ENCODE measurements at places on chromosomes 12 and 14.

GRCh38 chr14:100428727-100429126 is 105.6 kb downstream of the SLC25A47 start:
- H3K27ac ChIP-seq = no peak overlapping the region
- no peak for DNase-seq
- H3K4me1 ChIP-seq = peaks cover 10% of the 10 kb centered on the region
- peaks cover 16% of the 10 kb centered on the region for H3K36me3 ChIP-seq

- H3K4me1 ChIP-seq = peaks cover 2% of the 10 kb centered on the region
- H3K27ac ChIP-seq = no peak overlapping the region
- peaks cover 38% of the 10 kb centered on the region for H3K36me3 ChIP-seq
- no peak overlapping the region for H3K4me3 ChIP-seq
- DNase-seq = no peak
Measured at GRCh38 chr12:120167529-120168095, 26.9 kb downstream of the GCN1 start.

DNA sequence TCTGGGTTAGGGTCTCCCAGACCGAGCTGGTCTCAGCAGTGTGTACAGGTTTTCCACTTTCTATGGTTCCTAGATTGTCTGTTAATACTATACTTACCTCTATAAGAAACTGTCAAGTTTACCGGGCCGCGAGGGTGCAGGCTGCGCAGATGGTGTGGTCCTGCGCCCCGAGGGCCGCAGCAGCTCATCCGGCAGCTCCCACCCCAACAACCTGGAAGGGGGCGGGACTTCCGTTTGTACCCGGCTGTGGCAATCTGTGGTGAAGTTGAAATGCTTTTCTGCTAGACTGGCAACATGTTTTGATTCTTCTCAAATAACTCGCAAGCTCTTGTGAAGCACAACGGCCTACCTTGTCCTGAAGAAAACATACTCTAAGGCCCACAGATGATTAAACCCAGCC is at the start of gene CLEC9A:
CLEC9A (plus strand) TSS at position 237 of the 400 bp plus-strand sequence. CDS start 22,006 bp downstream, outside the sequence.
- DNase-seq = no peak
- peaks cover 10% of the 10 kb centered on the region for H3K27me3 ChIP-seq
- H3K27ac ChIP-seq = peak within 1 kb of the TSS; percentile 0
- H3K4me1 ChIP-seq = no peaks in the 10 kb centered on the region

DNA sequence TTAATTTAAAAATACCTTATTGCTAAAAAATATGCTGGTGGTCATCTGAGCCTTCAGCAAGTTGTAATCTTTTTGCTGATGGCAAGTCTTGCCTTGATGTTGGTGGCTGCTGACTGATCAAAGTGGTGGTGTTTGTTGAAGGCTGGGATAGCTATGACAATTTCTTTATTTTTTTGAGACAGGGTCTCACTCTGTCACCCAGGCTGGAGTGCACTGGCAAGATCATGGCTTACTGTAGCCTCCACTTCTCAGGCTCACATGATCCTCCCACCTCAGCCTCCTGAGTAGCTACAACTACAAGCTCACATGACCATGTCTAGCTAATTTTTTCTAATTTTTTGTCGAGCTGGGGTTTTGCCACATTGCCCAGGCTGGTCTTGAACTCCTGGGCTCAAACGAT is 24.8 kb downstream of the PRORP start:
- no peaks in the 10 kb centered on the region for H3K27me3 ChIP-seq
- peaks cover 4% of the 10 kb centered on the region for H3K4me1 ChIP-seq
- H3K36me3 ChIP-seq = peaks cover 4% of the 10 kb centered on the region
- no peak overlapping the region for H3K4me3 ChIP-seq
- H3K27ac ChIP-seq = no peak overlapping the region

- H3K27ac ChIP-seq = no peak overlapping the region
- peaks cover 2% of the 10 kb centered on the region for H3K4me1 ChIP-seq
- DNase-seq = no peak
Measured at GRCh38 chr14:58238252-58239243, 6.1 kb upstream of the PSMA3 start.

DNA sequence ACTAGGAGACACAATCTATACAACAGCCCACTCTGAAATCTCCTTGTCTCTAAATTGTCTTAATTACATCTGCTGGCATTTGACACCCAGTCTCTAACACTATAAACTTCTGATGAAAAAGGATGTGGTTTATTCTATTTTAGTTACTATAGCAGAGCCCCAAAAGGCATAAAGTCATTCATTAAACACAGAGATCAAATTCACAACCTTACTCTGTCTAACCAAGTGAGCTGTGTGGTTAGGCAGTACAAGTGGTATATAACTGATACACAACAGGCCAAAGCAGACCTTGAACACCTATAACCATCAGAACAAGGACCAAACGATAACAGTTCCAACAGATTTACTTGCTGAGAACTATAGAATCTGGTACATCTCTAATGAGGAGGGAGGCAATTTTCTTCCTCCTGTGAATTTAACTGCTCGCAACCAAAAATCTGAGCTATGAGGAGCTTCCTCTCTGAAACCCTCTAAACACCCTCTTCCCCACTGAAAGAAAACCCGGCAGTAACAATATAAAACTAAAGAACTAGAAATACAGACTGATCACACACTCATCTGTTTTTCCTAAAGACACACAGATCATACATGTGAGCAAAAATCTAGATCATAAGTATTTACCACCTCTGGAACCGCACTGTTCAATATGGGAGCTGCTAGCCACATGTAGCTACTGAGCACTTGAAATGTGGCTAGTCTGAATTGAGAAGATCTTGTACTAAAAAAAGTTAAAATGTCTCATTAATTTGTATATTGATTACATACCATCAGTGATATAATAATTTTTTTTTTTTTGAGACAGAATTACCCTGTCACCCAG is 17.7 kb downstream of the SPPL3 start:
- H3K4me3 ChIP-seq = peak overlapping the region; percentile 75
- no peaks in the 10 kb centered on the region for H3K27me3 ChIP-seq
- peak overlapping the region; percentile 72 for H3K27ac ChIP-seq
- H3K4me1 ChIP-seq = peaks cover 28% of the 10 kb centered on the region

GRCh38 chr12:3452348-3452747 is 38.7 kb upstream of the PRMT8 start:
- H3K4me1 ChIP-seq = peaks cover 2% of the 10 kb centered on the region
- DNase-seq = no peak
- H3K27ac ChIP-seq = no peak overlapping the region
- no peak overlapping the region for H3K4me3 ChIP-seq
- H3K27me3 ChIP-seq = peaks cover 56% of the 10 kb centered on the region
- H3K36me3 ChIP-seq = no peaks in the 10 kb centered on the region

GRCh38 chr12:56157201-56158028 is 744 bp upstream of the MYL6 start:
- DNase-seq = peak; percentile 70
- peaks cover 44% of the 10 kb centered on the region for H3K36me3 ChIP-seq
- H3K27me3 ChIP-seq = no peaks in the 10 kb centered on the region
- H3K4me3 ChIP-seq = peak overlapping the region; percentile 91

DNA sequence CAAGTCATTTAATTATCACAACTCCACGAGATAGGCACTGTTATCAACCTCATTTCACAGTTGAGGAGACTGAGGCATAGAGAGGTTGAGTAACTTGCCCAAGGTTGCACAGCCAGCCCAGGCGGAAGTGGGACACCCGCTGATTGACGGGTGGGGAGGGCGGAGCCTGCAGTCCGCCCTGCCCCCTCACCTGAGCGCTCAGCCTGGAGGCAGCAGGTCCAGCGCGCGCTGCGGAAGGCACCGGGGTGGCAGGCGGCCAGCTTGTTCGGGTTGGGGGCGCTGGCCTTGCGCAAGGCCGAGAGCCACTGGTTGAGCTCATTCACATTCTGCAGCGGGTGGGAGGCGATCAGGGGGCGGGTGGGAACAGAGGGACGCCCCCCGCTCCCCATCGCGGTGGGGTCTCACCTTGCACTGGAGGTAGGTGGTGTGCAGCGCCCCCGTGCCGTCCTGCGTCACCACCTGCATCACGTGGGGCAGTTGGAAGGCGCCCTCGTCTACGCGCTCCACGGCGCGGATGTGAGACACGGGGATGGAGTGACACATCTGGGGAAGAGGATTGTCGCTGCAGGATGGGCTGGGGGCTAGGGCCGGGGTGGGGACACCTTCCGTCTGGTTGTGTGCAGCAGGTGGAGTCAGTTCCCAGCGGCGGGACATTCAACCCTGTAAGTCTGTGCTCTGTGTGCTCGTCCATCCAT is 31.7 kb downstream of the RASAL1 start:
- peak overlapping the region; percentile 72 for H3K4me3 ChIP-seq
- no peak for DNase-seq
- H3K36me3 ChIP-seq = peaks cover 69% of the 10 kb centered on the region
- H3K4me1 ChIP-seq = peaks cover 30% of the 10 kb centered on the region
- H3K27ac ChIP-seq = peak overlapping the region; percentile 71
- H3K27me3 ChIP-seq = no peaks in the 10 kb centered on the region

DNA sequence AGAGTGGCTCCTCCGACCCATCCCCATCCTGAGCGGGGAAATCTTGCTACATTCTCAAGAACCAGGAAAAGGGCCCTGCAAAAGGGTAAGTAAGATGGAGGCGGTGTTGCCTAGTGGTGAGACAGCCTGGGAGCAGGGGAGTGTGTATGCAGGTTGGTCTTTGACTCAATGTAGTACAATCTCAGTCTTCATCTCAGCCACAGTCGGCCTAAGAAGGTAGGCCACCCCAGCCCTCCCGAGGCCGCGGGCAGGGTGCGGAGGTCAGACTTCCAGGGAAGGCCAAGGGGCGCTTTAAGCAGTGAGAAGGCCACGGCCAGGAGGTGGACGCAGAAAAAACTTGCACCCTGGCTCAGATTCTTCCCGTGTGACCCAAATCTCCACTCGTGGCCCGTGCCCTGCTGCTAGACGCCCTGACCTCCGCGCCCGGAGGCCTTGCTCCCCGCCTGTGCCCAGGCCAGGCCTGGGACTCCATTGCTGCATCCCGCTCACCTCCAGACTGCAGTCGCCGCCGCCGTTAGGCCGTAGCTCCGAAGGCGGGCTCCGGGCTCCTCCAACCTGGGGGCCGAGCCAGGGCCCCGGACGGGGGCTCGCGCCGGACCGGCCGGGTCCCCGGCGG is 435 bp downstream of the FOXM1 start:
- peaks cover 14% of the 10 kb centered on the region for H3K4me1 ChIP-seq
- peak overlapping the region; percentile 85 for H3K27ac ChIP-seq
- peaks cover 7% of the 10 kb centered on the region for H3K36me3 ChIP-seq
- peak; percentile 20 for DNase-seq
- H3K27me3 ChIP-seq = no peaks in the 10 kb centered on the region

- no peaks in the 10 kb centered on the region for H3K27me3 ChIP-seq
- H3K36me3 ChIP-seq = no peaks in the 10 kb centered on the region
Measured at GRCh38 chr12:87815771-87816585, 213.2 kb downstream of the C12orf50 start.

- H3K4me3 ChIP-seq = peak overlapping the region; percentile 42
- peaks cover 58% of the 10 kb centered on the region for H3K27me3 ChIP-seq
- no peak for DNase-seq
- no peaks in the 10 kb centered on the region for H3K36me3 ChIP-seq
Measured at GRCh38 chr14:64703395-64704142, 655 bp upstream of the PLEKHG3 start.

- no peak for DNase-seq
- H3K4me1 ChIP-seq = no peaks in the 10 kb centered on the region
- no peak overlapping the region for H3K27ac ChIP-seq
Measured at GRCh38 chr14:79421811-79422210, 789.5 kb downstream of the DIO2 start.

- peaks cover 23% of the 10 kb centered on the region for H3K36me3 ChIP-seq
- no peak overlapping the region for H3K4me3 ChIP-seq
- H3K27me3 ChIP-seq = no peaks in the 10 kb centered on the region
- DNase-seq = no peak
Measured at GRCh38 chr12:103401421-103401820, 94.3 kb downstream of the C12orf42 start.

DNA sequence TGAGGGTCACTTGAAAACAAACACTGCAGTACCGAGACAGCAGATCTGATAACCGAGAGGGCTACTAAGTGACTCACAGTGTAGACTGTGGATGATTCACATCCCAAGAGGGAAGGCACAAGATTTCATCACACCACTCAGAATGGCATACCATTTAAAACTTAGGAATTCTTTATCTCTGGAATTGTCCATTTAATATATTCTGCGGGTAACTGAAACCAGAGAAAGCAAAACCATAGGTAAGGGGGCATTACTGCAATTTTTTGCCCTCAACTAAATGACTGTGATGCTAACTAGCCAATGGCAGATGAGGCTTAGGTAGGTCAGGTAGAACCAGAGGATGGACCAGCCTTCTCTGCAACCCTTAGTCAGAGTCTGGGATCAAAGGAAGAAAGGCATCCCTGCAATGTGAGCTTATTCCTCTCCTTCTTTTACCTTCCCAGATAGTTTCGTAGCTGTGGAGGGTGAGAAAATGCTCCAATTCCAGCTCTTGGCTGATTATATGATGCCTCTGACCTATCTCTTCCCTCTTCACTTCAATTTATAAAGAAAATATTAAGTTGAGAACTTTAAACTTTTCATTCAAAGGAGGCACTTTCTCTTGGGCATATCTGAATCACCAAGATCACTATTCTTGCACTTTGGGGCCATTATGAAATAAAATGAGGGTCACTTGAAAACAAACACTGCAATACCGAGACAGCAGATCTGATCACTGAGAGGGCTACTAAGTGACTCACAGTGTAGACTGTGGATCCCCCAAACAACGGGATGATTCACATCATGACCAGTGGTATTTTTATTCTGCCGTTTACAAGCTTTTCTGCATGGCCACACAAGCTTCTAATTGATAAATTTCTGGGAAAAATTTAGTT is 6.8 kb downstream of the ART4 start:
- H3K4me1 ChIP-seq = peaks cover 4% of the 10 kb centered on the region
- H3K27me3 ChIP-seq = peaks cover 14% of the 10 kb centered on the region
- no peak for DNase-seq
- H3K27ac ChIP-seq = no peak overlapping the region
- no peaks in the 10 kb centered on the region for H3K36me3 ChIP-seq

DNA sequence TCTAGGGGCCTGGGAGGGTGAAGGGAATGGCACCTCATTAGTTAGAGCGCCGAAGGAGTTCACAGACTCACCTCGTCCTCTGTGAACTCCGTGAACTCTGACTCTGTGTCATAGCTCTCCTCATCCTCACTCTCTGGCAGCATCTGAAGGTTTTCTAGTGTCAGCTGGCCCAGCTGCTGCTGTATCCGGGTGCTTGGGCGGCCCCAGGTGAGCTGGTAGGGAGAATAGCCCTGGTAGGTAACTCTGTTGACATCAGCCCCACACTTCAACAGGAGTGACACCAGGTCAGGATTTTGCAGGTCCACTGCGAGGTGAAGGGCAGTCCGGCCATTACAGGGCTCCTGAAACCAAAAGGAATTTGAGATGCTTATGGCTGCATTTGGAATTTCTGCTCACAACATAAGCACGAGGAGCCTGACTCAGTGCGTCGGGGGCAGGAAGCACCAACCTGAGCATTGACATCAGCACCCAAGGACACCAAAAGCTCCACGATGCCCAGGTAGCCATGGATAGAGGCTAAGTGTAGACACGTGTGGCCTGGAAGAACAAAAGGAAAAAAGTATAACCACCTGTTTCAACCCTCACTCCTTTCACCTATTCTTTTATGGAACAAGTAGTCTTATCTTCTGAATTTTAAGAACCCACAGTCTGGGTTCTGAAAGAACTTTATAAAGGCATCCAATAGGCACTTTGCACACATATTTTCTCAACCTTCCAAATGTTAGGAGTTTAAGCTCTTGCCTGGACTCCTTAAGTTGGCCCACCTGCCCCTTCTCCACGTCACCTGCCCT is 2.0 kb downstream of the NFKBIA start:
- H3K27me3 ChIP-seq = no peaks in the 10 kb centered on the region
- peak overlapping the region; percentile 94 for H3K27ac ChIP-seq
- H3K4me1 ChIP-seq = peaks cover 50% of the 10 kb centered on the region
- peak overlapping the region; percentile 96 for H3K4me3 ChIP-seq
- no peak for DNase-seq

GRCh38 chr14:73461478-73462047 is 3.2 kb upstream of the NUMB start:
- no peaks in the 10 kb centered on the region for H3K27me3 ChIP-seq
- peaks cover 4% of the 10 kb centered on the region for H3K36me3 ChIP-seq
- DNase-seq = no peak
- peaks cover 72% of the 10 kb centered on the region for H3K4me1 ChIP-seq
- H3K4me3 ChIP-seq = no peak overlapping the region

GRCh38 chr14:40197344-40197743 is 765.1 kb upstream of the FBXO33 start:
- no peaks in the 10 kb centered on the region for H3K36me3 ChIP-seq
- H3K27ac ChIP-seq = no peak overlapping the region
- H3K4me3 ChIP-seq = no peak overlapping the region

All from stimulated activated naive B cell treated with anti-CD40 and anti-IgM and Interleukin-4, amounts not matched to agents 10 μg/mL and 1 μg/mL and 100 μg/mL, for 72 hours (primary cell).